NCI-H2171 treated with DMSO at 0.1 percent for 48 hours (cell line): ENCODE measurements at places on chromosomes 1 and 21.

DNA sequence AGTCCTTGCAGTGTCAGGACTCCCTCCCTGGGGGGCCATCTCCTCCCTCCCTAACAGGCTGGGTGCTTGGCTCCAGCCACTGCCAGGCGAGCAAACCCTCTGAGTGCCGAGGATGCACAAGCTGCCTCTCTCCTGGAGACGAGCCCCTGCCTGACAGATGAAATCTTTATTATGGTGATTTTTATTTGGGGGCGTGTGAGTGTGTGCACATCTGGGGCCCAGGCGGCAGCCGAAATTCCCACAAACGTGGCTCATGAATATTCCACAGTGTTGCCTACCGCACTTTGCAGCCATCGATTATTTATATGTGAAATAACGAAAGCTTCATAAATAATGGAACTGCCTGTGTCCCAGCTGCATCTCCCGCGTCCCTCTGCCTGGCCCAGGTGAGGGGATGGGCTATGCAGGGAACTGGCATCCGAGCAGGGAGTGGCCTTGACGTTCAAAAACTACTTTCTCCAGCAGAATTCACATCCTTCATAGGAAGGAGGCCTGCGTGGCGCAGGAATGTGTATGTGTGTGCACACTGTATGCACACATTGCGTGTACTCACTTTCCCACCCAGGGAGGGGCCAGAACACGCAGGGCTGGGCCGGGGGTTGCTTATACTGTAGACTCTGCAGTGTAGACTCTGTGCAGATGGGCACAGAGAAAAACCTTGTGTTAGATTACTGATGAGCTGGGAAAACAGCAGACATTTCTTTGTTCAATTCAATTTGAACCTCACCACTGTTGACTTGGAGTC, 73.1 kb downstream of the UBIAD1 start:
- no peak for DNase-seq

GRCh38 chr21:46219591-46220239, 8.9 kb downstream of the LSS start:
- no peak for DNase-seq

DNA sequence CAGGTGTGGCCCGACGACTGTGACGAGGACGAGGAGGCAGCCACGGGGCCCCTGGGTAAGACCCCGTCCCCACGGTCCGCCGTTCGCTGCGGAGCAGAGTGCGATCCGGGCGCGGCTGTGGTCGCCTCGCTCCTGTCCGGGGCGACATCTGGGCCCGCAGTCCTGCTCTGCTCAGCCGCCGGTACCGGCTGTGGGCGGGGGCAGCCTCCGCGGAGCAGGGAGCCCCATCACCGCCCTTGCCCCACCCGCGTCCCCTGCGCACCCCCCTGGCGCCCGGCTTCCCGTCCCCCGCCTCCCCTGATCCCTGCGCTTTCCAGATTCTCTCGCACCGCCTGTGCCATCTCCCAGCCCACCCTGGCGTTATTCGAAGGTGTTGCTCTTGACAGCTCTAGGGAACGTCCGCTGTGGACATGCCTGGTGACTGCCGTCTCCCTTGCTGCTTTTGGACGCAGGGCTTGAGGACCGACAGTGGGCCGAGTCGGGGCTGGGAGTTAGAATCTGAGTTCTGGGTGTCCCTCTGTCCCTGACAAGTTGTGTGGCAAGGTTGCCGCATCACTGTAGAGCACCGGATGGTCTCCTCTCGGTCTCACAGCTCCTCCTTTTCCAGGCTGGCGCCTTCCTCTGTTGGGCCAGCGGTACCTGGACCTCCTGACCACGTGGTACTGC, 596 bp downstream of the TOR3A start:
- peak; percentile 45 for DNase-seq

DNA sequence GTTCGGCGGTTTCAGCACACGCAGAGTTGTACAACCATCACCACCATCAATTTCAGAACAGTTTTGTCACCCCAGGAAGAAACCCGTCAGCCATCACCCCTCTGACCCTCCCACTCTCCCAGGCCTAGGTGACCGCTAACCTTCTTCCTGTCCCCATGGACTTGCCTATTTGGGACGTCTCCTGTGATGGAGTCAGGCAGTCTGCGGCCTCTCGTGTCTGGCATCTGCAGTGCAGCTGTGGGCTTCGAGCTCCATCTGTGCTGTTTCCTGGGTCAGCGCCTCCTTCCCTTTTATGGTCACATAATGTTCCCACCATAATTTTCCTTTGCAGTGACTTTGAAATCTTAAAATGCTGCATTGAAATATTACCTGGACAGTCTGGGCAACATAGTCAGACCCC, 24.4 kb downstream of the SLC45A1 start:
- DNase-seq = no peak

GRCh38 chr21:32382108-32382644, 10.6 kb downstream of the URB1 start:
- no peak for DNase-seq

DNA sequence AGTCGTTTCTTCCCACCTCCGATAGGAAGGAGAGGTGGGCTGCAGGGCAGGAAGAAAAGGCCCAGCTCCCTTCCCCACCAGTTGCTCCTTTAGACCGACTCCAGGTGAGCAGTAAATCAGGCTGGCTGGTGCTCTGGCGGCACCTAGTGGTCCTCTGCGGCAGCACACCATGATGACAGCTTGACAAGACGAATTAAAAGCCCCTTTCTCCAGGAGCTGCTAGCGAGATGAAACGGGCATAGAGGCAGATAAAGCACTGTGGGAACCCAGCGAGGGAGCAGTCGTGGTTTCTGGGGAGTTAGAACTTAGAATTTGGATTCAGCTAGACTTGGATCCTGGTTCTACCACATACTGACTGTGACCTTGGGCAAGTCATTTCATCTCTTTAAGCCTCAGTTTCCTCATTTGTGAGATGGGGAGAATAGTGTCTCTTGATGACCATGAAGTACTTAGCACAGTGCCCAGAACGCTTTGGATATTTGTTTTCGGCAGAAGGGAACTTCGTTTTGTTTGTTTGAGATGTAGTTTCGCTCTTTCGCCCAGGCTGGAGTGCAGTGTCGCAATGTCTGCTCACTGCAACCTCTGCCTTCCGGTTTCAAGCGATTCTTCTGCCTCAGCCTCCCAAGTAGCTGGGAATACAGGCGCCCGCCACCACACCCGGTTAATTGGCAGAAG, 21.8 kb upstream of the COL9A2 start:
- peak; percentile 72 for DNase-seq

- DNase-seq = no peak
These were observed 90.2 kb upstream of the BCAR3 start for GRCh38 chr1:93771843-93772242.

GRCh38 chr1:102715150-102715549, 393.2 kb downstream of the COL11A1 start:
- no peak for DNase-seq

DNA sequence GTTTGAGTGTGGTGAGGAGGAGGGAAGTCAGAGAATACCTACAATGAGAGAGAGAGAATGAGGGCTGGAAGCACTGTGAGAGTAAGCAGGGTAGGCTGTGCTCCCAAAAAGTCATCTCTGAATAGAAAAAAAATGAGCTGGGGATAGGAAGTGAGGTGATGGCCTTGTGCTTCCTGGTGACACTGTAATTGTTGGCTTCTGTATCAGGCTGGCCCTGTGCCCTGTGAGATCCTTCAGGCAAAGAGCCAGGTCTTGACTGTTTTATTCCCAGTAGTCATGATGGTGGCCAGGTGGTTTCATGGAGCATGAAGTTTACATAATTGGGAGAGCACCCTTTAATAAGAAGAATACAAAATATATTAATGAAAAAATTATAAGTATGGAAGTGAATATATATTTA, 20.4 kb upstream of the SPATA6 start:
- peak; percentile 53 for DNase-seq

GRCh38 chr1:11764115-11764514, 2.1 kb downstream of the C1orf167 start:
- DNase-seq = no peak

DNA sequence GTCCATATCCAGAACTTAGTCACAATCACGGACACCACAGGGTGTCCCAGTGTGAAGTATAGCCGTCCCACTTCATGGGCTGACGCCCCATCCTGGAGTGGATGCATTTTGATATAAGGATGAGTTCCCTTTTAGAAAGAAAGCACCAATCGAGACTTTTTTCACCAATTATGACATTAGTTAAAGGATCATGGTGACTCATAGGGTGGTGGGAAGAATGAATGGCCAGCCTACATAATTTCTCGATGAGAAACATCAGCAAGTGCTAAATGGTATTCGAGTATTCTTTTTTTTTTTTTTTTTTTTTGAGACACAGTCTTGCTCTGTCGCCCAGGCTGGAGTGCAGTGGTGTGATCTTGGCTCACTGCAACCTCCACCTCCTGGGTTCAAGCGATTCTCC, 38.5 kb upstream of the USP1 start:
- DNase-seq = no peak

DNA sequence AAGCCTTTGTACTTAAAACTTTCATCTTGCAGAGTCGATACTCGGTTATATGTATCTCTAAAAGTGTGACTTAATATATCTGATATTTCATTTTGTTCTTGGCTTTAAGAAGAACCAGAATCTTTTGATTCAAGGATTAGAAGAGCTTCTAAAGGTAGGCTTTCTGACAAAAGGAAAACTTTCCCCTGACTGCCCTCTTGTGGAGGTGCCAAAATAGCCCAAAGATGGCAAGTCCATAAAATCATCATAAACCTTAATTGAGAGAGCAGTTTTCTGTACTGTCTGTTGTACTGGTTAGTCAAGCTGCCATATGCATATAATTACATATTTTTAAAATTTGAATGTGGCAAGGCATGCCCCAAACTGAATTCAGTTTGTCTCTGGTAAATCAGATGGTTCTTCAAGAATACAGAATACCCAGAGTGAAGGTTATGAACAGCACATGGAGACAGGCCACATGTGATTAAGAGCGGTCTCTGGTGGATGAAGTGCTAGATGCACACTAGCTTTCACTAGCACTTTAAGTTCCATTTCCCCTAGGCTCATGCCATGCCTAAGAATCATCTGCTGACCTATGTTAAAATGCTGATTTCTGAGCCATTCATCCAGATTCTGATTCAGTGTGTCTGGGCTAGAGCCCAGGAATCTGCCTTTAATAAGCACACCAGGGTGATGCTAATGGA, 27.7 kb upstream of the ELAVL4 start:
- DNase-seq = peak; percentile 77

DNA sequence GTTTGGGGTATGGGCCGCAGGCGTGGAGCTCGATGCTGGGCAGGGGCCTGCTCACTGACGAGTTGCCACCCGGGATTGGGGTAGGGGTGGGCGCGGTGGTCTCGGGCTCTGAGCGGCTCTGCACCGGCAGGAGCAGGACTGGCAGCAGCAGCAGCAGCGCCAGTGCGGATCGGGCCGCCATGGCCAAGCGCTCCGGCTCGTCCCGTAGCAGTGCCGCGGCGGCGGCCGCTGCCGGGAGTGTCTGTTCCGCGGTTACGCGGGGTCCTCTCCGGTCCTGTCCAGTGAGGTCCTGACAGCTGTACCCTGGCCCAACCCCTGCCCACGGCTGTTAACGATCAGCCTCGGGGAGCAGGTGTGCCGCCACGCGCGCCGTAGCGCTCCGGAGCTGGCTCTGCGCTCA, 26.5 kb downstream of the ADARB1 start:
- no peak for DNase-seq

DNA sequence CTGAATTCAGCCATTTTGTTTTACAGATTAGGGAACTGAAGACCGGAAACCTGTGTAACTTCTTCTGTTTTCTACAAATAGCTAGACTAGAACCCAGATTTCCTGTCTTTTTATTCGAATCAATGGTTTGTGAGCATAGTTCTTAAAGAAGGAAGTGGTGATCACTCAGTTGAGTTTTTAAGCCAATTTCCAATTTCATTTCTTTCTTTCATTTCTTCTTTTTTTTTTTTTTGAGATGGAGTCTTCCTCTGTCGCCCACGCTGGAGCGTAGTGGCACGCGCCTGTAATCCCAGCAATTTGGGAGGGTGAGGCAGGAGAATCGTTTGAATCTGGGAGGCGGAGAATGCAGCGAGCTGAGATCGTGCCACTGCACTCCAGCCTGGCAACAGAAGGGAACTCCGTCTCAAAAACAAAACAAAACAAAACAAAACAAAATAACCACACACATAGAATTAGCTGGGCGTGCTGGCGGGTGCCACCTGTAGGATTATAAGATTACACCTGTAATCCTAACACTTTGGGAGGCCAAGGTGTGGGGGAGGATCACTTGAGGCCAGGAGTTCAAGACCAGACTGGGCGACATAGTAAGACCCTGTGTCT, 3.0 kb upstream of the MDM4 start:
- DNase-seq = no peak

GRCh38 chr1:148318123-148318903, 164.8 kb downstream of the PPIAL4G start:
- DNase-seq = no peak
